Natural killer cell (primary cell): ENCODE measurements at places on chromosomes 1 and 21. TPM values are rescaled to one million over a fixed set of nuclear protein-coding genes. Genes with fewer than 3 reads are reported as not detected.

DNA sequence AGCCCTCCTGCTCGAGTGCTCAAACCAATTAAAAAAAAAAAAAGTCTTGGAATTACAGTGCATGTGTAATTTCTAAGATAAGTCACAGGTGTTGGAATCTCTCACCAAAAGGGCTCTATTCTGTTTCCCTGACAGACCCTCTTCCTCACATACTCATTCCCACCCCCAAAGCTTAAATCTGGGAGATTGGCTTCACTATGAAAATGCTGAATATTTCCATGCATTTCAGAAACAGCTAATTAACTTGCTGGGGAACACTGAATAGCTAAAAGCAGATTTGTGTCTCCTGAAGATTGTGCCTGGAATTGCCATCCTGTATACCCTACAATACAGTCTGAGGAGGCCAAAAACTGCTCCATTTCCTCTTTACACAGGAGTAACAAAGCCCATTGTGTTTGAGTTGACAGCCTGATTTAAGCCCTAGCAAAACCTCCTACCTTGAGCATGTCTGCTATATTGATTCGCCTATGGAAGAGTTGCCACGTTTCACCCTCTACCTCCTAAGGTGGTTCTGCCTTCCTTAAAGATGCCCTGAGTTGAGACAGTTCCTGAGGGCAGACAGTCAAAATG is 1.4 kb upstream of the PIK3R3 start:
- peak; percentile 5 for DNase-seq

DNA sequence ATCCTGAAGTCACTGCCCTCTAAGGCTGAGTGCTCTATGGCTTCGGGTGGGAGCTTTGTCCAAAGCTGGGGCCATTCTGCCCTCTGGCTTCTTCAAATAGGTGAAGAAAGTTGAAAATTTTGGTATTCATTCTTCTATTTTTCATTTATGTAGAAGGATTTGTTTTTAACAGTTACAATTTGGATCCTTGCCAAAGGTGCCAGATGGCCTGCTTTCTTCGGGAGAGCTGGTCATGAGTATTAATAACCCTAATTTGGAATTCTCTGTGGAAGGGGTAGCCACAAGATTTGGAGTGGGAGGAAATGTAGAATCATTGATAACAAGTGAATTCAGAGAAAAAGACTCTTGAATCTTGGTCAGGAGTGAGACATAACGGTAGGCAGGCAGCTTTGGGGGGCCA is 370.4 kb upstream of the ST6GALNAC5 start:
- DNase-seq: no peak

DNA sequence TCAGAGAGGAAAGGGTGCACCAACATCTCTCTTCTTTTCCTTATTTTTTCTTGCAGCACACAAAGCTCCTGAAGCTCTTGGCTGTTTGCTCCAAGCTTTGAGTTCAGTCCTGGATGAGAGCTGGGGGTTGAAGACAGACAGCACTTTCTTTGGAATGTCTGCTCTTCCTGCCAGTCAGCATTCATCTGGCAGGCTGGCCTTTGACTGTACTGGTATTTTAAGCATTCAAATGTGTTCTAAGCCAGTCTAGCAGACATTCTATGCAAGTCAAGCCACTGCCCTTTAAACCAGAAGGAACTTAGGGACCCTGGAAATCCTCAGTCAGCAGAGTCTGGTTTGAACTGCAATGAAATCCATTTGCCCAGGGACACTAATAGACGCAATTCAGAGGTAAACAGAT is 45.0 kb downstream of the XCL1 start:
- no peak for DNase-seq

TBCE gene
- total RNA-seq: 24.1 TPM

- DNase-seq: no peak
Measured at GRCh38 chr1:43522776-43523480, 7.8 kb upstream of the PTPRF start.
